ENCODE measurements at places on chromosomes 4 and X.

GRCh38 chr4:140595065-140595464, 26.3 kb upstream of the UCP1 start:
- no peak for DNase-seq

GRCh38 chr4:184764601-184765000, 30.7 kb upstream of the CENPU start:
- no peak for DNase-seq

GRCh38 chr4:86055898-86056297, 304.0 kb downstream of the MAPK10 start:
- DNase-seq, result no peak

- DNase-seq, result no peak
Observed at GRCh38 chrX:54045563-54046228, 1.4 kb upstream of the PHF8 start.

DNA sequence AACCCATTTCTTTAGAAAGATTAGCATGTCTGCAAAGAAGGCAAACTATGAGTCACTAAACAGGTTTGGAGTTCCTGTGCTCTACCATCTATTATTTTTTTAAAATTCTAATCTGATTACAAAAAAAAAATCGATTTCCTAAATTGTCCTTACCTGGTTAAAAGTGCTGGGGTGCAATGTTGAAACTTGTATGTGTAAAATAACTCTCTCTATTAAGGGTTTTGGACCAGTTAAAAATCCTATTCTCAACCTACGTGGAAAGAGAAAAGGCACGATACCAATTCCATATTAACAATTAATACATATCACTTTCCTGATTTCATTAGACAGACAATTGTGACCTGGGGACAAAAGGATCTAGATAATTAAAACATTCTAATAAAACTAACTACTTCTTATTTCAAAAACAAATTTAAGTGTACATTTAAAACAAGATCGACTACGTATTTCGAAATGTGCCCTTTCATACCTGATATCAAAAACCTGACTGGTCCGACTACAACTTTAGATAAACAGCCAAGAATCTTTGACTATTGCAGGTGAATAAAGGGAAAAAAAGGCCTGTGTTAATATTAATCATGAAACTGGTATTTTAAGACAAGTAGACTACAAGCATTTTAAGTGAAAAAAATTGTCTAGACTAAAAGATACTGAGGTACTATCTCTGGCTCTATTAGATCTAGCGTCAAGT, 21.2 kb downstream of the AADAT start:
- DNase-seq, result no peak

GRCh38 chr4:112167794-112168193, 22.5 kb downstream of the FAM241A start:
- DNase-seq, result no peak

- DNase-seq, result no peak
Observed at GRCh38 chrX:131225078-131225477, 64.0 kb downstream of the IGSF1 start.

- no peak for DNase-seq
Observed at GRCh38 chr4:52939325-52939724, 77.2 kb downstream of the RASL11B start.

- no peak for DNase-seq
Observed at GRCh38 chrX:109672239-109672638, 47.3 kb upstream of the KCNE5 start.

DNA sequence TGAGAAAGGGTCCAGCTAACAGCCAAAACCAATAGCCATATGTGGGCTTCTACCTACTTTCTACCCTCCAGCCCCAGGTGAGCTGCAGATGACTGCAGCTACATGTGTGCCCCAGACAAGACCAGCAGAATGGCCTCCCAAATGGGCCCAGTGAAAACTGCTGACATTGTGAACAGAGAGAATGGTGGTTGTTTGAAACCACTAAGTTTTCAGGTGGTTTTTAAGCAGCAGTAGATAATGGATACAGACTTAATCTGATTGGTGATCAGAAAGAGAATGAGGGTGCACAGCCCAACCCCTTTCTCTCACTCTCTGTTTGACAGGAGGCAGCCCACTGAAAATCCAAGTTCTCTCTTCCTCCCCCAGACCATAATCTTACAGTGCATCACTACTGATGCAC, 42.5 kb upstream of the BBS12 start:
- DNase-seq, result no peak

Data from 8988T (cell line).